A172 (cell line): ENCODE measurements at places on chromosomes 6 and 20. TPM values are rescaled to one million over a fixed set of nuclear protein-coding genes. Genes with fewer than 3 reads are reported as not detected.

Gene LY6G6D
- not detected in 2 replicates for total RNA-seq

Gene PPIL6
- 1.7 and 2.4 TPM in 2 replicates for total RNA-seq

Gene SLC35D3
- total RNA-seq: not detected in 2 replicates

Gene MCM9
- 5.1 and 9.7 TPM in 2 replicates for total RNA-seq

Gene ZC2HC1B
- total RNA-seq: not detected in 2 replicates

Gene NKX2-4
- not detected in 2 replicates for total RNA-seq

Gene CNR1
- not detected in 2 replicates for total RNA-seq

Gene ERVFRD-1
- total RNA-seq: not detected in 2 replicates

Gene C20orf144
- total RNA-seq: 0.05 TPM in 1 of 2 replicates, not detected in the other

Gene RBBP8NL
- not detected in 2 replicates for total RNA-seq

Gene PAK5
- not detected in 2 replicates for total RNA-seq

Gene VSX1
- 0.10 TPM in 1 of 2 replicates, not detected in the other for total RNA-seq

Gene ADA
- 5.3 and 8.0 TPM in 2 replicates for total RNA-seq
